ENCODE measurements at places on chromosomes 1 and 21. TPM values are rescaled to one million over a fixed set of nuclear protein-coding genes. Genes with fewer than 3 reads are reported as not detected.

DNA sequence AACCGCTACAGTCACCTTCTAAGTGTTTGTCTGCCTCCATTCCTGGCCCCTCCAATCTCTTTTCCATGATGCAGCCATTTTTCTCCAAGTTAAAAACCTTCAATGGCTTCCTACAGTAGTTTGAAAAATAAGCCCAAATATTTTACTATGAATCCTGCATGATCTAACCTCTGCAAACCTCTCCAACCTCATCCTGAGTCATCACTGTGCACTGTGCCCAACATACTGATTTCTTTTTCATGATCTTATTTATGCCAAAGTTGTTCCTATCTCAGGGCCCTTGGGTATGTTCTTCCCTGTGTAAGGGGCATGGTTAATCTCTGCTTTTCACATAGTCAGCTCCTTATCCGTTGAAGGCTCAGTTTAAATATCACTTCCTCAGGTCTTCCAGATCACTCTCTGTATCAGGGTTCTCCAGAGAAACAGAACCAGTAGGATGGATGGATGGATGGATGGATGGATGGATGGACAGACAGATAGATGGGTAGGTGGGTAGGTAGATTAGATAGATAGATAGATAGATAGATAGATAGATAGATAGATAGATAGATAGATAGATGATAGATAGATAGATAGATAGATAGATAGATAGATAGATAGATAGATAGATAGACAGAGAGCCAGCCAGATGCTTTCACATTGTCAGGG is 18.1 kb upstream of the PTPN14 start:
- DNase-seq: no peak

DNA sequence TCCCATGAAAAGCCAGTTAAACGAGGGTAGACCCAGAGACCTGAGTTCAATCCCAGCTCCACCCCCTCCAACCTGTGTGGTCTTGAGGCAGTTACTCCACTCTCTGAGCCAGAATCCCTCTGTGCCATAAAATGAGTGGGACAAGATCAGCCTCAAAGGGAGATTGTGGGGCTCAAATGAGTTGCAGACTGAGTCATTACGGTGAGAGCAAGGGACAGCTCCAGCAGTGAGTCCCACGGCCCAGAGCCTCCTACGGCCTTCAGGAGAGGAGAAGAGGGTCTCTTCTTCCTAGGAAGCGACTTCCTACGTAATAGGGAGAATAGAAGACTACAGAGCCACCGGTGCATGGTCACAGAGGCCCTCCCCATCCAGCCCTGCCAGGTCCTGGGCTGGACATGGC is 6.7 kb upstream of the CAMK2N1 start:
- no peak for DNase-seq

DNA sequence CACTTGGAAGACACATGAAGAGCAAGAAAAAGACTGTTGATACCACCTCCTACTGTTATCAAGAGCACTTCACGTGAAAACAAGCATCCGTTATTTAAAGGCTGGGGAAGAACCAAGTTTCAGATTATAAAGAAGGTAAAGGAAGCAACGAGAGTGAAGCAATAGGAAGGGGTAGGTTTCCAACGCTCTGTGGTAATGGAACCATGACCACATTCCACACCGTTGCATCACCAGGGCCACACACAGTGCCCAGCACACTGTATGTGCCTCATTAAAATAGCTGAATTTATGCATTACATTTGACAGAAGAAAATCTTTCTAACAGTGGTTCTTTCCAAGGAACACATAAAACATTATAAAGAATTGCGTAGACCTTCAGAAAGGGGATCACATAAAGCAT is 435.8 kb downstream of the MRPL39 start:
- no peak for DNase-seq

DNA sequence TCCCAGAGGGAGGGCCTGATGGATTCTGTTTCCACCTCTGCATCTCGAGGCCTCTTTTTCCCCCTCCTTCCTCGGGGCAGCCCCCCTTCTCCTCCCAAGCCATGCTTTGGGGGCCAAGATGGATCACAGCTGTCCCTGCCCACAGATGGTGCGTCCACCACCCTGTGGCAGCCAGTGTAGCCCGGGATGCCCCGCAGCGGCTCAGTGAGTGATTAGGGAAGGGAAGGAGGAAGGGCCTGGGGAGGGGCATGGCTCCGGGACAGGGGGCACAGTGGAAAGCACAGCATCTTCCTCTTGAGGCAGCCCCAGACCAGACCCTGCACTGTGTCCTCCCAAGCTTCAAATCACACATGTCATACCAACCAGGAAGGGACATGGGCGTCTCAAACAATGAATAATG is 622.4 kb downstream of the MATN1 start:
- DNase-seq: no peak

- no peak for DNase-seq
Measured at GRCh38 chr21:37371041-37371397, 4.4 kb downstream of the DYRK1A start.

- DNase-seq: no peak
Measured at GRCh38 chr1:109191377-109191776, 22.3 kb upstream of the SARS1 start.

- no peak for DNase-seq
Measured at GRCh38 chr1:203559523-203559922, 65.6 kb downstream of the OPTC start.

- no peak for DNase-seq
Measured at GRCh38 chr1:204929487-204930154, 59.0 kb downstream of the NFASC start.

DNA sequence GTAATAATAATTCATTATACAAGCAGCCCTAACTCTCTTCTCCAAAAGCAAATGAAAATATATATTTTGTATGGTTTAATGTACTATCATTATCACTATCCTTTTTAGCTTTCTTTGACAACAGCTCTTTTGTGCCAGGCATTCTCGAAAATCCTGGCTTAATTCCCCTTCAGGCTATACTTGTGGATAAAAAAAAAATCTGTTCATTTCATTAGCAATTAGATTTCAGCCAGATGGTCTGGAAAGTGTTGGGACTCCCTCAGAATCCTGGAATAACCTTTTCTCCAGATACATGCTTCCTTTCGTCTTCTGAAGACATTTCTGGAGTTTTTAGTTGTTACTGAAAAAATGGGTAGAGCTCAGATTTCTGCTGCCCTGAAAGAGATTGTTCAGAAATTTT is 83.4 kb upstream of the PLPPR4 start:
- no peak for DNase-seq

- no peak for DNase-seq
Measured at GRCh38 chr1:240820816-240821215, 208.9 kb upstream of the GREM2 start.

DNA sequence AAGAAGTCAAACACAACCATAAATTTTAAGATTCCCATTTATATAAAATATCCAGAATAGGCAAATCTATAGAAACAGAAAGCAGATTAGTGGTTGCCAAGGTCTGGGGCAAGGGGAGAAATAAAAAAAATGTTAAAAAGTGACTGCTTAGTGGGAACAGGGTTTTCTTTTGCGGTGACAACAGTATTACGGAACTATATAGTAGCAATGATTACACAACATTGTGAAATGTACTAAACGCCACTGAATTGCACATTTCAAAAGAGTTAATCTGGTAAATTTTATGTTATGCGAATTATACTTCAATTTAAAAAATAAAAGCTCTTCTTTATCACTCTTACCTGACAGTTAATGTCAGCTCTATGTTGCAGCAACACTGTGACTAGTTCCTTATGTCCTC is 105.2 kb downstream of the ACBD6 start:
- no peak for DNase-seq

- DNase-seq: no peak
Measured at GRCh38 chr1:235429143-235429542, 61.9 kb downstream of the TBCE start.

DNA sequence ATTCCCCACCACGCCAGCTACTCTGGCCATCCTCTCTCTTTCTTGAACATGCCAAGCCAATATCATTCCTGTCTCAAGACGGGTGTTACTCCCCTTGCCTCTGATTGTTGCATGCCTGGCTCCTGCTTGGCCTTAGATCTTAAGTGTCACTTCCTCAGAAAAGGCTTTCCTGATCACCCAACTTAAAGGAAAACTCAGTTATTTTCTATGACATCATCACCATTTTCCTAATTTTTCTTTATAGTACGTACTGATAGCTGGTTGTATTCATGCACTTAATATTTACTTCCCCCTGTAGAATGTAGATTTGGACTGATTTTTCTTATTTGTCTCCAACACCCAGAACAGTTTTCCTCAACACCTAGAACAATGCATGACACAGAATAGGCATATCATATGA is 123.8 kb upstream of the TSPAN2 start:
- DNase-seq: no peak

DNA sequence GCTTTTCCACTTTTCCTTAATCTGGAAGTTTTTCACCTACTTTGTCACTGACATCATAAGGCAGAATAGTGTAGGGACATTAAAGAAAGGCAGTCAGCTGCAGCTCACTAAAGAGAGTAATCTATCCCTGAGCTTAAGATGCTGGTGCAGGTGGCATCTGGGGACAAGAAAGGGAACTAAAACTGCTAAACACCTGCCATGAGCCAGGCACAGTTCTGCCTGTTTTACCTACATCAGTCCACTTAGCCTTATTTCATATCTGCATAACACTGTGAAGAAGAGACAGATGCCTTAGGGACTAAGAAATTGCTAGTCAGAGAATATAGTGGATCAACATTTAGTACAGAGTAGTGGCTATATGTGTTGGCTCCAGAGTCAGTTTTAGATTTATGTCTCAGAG is 88.1 kb downstream of the GPATCH2 start:
- DNase-seq: no peak

DNA sequence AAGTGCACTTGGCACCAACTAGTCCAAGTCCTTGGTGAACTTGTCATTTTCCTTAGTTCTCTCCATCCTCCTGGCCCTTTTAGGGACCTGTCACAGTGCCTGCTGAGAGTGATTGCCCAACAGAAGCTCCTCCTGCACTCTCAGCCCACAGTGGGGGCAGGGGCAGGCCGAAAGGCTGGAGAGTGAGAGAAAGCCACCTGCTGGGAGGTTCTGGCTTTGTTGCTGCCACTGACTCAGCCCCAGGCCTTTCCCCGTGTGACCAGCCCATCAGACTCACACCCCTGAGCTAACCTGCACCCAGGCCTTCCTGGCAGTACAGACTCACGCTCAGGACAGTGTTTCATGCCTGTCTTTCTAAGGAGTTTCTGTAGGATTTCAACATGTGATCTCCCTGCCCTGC is 17.1 kb upstream of the PROK1 start:
- DNase-seq: no peak

GRCh38 chr1:50474859-50475809 is 51.9 kb upstream of the DMRTA2 start:
- DNase-seq: no peak

- DNase-seq: no peak
Measured at GRCh38 chr1:241413386-241413785, 56.4 kb upstream of the RGS7 start.

GRCh38 chr1:60280819-60281218 is 207.2 kb upstream of the C1orf87 start:
- no peak for DNase-seq

DNA sequence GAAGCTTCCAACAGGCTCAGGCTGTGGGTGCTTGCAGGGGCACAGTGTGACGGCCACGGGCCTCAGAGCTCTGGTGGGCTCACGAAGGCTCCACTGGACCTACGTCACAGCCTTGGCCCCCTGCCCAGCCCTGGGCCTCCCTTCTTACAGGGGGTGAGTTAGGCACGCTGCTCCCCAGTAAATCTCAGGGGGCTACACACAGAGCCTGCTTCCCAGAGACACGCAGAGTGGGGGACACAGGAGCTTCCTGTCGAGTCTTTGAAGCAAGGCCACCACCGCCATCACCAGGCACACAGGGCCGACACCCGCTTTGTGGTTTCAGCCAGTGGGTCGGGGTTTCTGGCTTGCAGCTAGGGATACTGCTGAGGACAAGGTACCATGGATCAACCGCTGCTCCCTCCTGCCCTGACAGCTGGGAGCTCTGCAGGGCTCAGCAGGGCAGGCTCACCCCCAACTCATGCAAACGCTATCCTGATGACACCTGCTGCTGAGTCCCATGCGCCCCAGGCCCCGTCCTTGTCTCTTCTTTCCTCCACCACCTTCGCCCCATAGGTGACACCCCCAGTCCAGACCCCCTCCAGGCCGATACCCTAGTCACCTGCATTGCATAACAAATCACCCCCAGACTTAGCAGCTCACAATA is 5.5 kb upstream of the CFAP410 start:
- no peak for DNase-seq

DNA sequence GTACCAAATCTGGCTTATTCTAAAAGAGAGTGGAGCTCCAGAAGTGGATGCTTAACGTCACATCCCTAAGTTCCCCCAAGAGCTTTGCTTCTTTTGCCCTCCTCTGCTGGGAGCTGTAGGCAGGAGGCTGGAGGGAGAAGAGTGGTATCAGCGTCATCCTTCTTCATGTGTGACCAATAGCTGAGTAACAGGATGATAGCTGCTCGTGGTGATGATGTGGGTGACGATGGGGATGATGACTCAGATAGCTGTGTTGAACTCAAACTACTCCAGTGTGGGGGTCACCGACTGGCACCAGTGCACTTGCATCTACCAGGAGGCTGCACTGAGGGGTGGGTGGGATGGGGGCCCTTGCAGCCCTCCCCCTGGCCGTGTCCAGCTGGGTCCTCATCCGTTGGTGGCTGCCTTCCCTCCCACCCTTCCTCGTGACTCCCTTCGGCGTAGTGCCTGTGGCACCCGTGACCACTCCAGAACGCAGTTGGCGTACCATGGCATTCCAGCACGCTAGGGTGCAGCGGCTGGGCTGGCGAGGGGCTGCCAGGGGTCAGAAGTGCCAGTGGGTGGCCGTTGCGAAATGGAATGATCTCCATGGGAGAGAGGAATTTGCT is 1.1 kb downstream of the IGFN1 start:
- no peak for DNase-seq

GRCh38 chr1:92858564-92859399 is 26.9 kb downstream of the RPL5 start:
- DNase-seq: peak; percentile 71

- DNase-seq: no peak
Measured at GRCh38 chr1:166470014-166470413, 303.2 kb upstream of the FAM78B start.

DNA sequence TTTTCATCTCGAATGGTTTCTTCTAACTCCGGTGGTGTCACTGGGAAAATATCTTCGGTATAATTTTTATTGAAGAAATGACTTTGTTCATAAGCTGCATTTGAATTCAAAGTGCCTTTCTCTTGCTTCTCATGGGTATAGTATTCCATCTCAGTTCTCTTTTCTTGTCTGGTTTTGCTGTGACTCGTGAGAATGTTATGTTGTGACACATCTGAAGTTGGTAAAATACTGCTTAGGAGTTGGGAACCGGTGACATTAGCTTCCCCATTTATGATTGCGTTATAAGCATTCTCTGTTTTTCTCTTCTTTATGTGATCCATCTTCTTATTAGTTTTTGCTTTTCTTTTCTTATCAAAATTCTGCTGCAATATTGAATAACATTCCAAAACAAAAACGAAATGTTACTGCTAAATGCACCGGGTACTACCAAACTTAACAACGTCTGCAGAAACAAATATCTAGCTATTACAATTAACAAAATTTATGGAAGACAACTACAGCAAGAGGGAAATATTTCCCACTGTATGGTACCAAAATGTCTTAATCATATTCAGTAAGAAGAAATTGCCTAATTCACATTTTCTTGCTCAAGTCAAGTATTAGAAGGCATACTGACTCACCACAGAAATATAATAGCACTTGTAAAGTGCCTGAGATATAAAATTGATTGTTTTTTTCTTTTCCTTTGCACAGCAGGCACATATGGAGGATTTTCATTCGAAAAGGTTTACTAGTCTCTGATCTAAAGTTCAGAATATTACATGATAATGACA is 15.5 kb downstream of the LRIF1 start:
- DNase-seq: no peak

The UBXN10 gene
- total RNA-seq: 0.56 TPM

The PHF13 gene
- total RNA-seq: 10.8 TPM

The HAO2 gene
- not detected for total RNA-seq

The FCER1G gene
- total RNA-seq: 583 TPM

The SLC44A5 gene
- total RNA-seq: not detected

The GNAT2 gene
- not detected for total RNA-seq

The NOS1AP gene
- not detected for total RNA-seq
